Naive thymus-derived CD4-positive, alpha-beta T cell (primary cell): ENCODE measurements at places on chromosomes 6 and 20.

GRCh38 chr6:41713650-41714291 lies 21.6 kb downstream of the TFEB start:
- no peaks in the 10 kb centered on the region for H3K27me3 ChIP-seq
- no peaks in the 10 kb centered on the region for H3K36me3 ChIP-seq
- no peak overlapping the region for H3K27ac ChIP-seq
- no peaks in the 10 kb centered on the region for H3K4me1 ChIP-seq

GRCh38 chr6:107509506-107509905 lies 19.6 kb downstream of the SOBP start:
- no peaks in the 10 kb centered on the region for H3K36me3 ChIP-seq
- DNase-seq = no peak
- H3K27ac ChIP-seq = no peak overlapping the region
- H3K27me3 ChIP-seq = peaks cover 3% of the 10 kb centered on the region
- no peaks in the 10 kb centered on the region for H3K4me1 ChIP-seq

- no peaks in the 10 kb centered on the region for H3K4me1 ChIP-seq
- no peaks in the 10 kb centered on the region for H3K27me3 ChIP-seq
- H3K27ac ChIP-seq = no peak overlapping the region
- DNase-seq = no peak
- no peak overlapping the region for H3K4me3 ChIP-seq
Observed at GRCh38 chr6:21201187-21201586, 392.4 kb upstream of the SOX4 start.

GRCh38 chr20:58546416-58546711 lies 31.2 kb upstream of the APCDD1L start:
- H3K27me3 ChIP-seq = no peaks in the 10 kb centered on the region
- no peak for DNase-seq
- H3K4me1 ChIP-seq = no peaks in the 10 kb centered on the region
- H3K4me3 ChIP-seq = no peak overlapping the region
- H3K27ac ChIP-seq = no peak overlapping the region

DNA sequence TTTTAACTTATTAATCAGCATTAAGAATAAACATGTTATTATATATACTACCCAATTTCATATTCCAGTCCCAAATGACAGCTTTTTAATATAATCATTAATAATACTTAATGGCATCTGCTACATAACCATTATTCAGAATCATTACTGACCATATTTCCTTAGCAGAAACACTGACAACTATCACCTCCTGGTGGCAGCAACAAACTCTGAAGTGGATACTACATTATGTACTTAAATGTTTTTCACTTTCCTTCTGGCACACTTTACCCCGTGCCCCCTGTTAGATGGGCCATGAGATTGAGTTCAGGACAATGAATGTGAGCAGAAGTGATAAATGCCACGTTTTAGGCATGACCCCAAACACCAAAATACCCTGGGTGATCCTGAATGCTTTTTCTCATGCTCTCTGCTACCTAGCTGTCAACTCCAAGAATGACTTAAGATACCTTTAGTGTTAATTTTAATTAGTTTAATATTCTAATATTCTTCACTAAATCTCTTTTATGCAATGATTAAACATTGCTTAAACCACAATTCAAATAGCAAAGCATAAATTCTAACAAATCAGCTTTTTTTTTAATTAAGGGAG lies 77.1 kb downstream of the LMBRD1 start:
- H3K27ac ChIP-seq = no peak overlapping the region
- no peaks in the 10 kb centered on the region for H3K4me1 ChIP-seq
- no peaks in the 10 kb centered on the region for H3K27me3 ChIP-seq
- H3K36me3 ChIP-seq = peaks cover 6% of the 10 kb centered on the region
- no peak overlapping the region for H3K4me3 ChIP-seq
- no peak for DNase-seq

DNA sequence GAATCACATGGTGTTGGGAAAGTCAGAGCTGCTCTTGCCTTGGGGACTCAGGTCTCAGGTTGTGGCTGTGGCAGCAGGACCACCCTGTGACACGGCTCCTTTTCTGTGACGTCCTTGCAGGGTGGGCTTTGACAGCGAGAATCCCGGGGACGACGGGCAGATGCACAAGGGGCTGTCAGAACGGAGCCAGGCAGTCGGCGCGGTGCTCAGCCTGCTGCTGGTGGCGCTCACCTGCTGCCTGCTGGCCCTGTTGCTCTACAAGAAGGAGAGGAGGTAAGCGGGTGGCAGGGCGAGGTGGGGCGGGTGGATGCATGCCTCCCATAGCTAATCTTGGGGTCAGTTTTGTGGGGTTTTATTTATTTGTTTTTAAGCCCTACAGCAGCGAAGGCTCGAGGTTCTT lies 19.2 kb upstream of the SLC22A1 start:
- H3K27me3 ChIP-seq = no peaks in the 10 kb centered on the region
- no peak overlapping the region for H3K4me3 ChIP-seq
- no peak for DNase-seq
- H3K4me1 ChIP-seq = no peaks in the 10 kb centered on the region
- no peak overlapping the region for H3K27ac ChIP-seq

DNA sequence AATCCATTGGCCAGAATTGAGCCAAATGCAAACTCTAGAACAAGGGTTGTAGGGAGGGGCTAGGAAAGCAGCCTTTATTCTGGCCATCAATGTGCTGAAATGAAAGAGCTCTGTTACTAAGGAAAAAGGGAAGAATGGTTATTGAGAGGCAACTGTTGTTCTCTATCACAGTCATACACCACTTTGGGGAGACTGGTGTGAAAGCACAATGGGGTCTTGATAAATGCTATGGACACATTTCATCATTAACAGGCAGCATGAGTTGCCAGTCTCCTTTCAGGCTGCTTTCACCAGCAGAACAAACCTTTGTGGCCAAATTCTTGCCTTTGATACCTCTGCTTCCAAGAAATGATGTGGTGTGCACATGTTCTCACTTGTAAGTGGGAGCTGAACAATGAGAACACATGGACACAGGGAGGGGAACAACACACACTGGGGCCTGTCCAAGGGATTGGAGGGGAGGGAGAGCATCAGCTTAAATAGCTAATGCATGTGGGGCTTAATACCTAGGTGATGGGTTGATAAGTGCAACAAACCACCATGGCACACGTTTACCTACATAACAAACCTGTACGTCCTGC lies 86.2 kb downstream of the CDS2 start:
- no peak overlapping the region for H3K27ac ChIP-seq
- no peaks in the 10 kb centered on the region for H3K36me3 ChIP-seq
- H3K27me3 ChIP-seq = no peaks in the 10 kb centered on the region
- H3K4me1 ChIP-seq = no peaks in the 10 kb centered on the region
- DNase-seq = no peak

DNA sequence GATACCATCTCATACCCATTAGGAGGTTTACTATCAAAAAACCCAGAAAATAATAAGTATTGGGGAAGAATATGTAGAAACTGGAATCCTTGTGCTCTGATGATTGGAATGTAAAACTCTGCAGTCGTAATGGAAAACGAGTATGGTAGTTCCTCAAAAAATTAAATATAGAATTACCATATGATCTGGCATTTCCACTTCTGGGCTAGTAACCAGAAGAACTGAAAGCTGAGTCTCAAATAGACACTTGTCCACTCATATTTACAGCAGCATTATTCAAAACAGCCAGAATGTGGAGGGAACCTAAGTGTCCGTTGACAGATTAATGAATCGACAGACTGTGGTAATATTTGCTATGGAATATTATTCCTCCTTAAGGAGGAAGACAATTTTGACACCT lies 44.3 kb downstream of the FOXC1 start:
- H3K4me3 ChIP-seq = no peak overlapping the region
- no peaks in the 10 kb centered on the region for H3K4me1 ChIP-seq
- H3K36me3 ChIP-seq = no peaks in the 10 kb centered on the region
- no peak for DNase-seq

DNA sequence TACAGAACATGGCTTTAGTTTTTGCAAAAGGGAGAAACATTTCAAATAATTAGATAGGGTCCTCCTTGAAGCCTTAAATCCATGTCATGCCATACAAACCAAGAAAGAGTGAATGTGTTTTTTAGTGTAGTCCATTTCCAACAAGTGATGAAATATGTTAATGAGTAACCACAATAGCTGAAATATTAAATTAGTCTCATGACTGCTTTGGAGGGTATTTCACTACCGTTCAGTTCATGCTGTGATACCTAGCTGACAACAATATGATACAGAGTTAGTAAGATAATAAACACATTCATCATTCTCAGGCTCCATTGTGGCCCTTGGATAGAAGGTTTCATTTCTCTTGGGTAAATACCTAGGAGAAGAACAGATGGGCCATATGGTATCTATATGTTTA lies 5.8 kb upstream of the ID4 start:
- no peaks in the 10 kb centered on the region for H3K36me3 ChIP-seq
- H3K27ac ChIP-seq = no peak overlapping the region
- no peak for DNase-seq

GRCh38 chr6:30204116-30204515 lies 9.1 kb downstream of the TRIM26 start:
- H3K27ac ChIP-seq = no peak overlapping the region
- H3K4me1 ChIP-seq = peaks cover 14% of the 10 kb centered on the region
- H3K4me3 ChIP-seq = no peak overlapping the region
- H3K27me3 ChIP-seq = no peaks in the 10 kb centered on the region
- peaks cover 9% of the 10 kb centered on the region for H3K36me3 ChIP-seq

GRCh38 chr6:92180090-92180489 lies 1239.3 kb downstream of the EPHA7 start:
- no peak for DNase-seq
- H3K27ac ChIP-seq = no peak overlapping the region
- H3K36me3 ChIP-seq = no peaks in the 10 kb centered on the region
- no peak overlapping the region for H3K4me3 ChIP-seq
- H3K4me1 ChIP-seq = no peaks in the 10 kb centered on the region
- no peaks in the 10 kb centered on the region for H3K27me3 ChIP-seq

DNA sequence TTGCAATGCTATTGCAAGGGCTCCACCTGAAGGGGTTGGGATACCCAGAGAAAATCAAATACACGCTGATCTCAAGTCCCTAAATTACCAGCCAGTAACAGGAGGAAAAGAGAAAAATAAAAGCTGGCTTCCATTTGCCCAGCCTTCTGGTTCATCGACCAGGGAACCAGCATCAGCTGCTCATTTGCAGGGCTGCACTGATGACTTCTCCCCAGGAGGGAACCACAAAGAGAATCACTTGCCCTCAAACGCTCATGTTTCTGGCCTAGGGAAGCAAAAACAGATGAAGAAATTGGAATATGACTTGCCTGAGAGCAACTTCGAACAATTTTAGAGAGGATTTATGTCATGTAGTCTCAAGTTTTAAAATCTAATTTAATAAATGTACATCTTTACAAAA lies 119.7 kb downstream of the SH3BGRL2 start:
- H3K36me3 ChIP-seq = no peaks in the 10 kb centered on the region
- no peak overlapping the region for H3K27ac ChIP-seq
- H3K4me3 ChIP-seq = no peak overlapping the region
- no peaks in the 10 kb centered on the region for H3K4me1 ChIP-seq

GRCh38 chr6:152642578-152643375 lies 5.6 kb upstream of the SYNE1 start:
- no peak overlapping the region for H3K27ac ChIP-seq
- H3K4me3 ChIP-seq = no peak overlapping the region
- H3K27me3 ChIP-seq = no peaks in the 10 kb centered on the region

DNA sequence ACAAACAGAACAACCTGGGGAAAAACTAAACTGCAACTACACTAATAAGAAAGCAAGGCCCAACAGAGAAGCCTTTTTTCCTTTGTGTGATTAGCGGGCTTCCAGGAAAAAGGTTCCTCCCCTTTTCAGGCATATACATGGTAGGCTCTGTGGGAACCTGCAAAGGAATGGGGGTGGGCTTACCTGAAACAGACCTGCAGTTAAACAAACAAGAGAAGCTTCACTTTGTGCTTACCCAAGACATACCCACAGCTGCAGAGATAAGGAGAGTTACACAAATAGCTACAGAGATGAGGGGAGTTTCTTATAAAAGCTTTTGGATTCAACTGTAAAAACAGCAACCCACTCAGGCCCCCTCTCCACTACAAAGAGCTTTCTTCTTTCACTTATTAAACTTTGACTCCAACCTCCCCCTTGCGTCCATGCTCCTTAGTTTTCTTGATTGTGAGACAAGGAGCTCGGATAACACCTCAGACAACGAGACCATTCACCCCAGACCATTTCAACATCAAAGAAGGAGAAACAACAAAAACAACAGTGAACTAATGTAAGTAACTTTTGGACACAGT lies 30.9 kb downstream of the RNF146 start:
- no peak overlapping the region for H3K4me3 ChIP-seq
- H3K4me1 ChIP-seq = no peaks in the 10 kb centered on the region
- no peaks in the 10 kb centered on the region for H3K36me3 ChIP-seq
- no peak overlapping the region for H3K27ac ChIP-seq

DNA sequence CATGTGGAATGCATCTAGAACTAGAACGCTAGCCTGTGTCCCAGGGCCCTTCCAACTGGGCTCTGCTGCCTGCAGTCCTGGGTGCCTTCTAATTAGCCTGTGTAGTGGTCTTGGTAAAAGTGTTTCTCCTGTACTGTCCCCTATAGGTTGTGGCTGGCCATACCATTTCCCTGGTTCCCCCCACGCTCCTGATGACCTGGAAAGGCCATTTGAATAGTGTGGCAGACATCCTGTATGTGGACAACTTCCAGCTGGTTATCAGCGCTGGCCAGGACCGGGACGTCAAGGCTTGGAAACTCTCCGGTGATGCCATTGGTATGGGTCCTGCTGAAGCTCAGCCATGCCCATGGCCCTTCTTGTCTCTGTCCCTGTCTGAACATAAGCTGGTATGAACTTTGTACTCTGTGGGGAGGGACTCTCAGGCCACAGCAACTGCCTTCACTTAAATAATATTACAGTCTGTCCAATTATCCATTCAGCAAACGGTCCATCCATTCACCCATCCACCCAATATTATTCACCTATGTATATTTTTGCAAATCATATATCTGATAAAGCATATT lies 60.7 kb downstream of the SUN5 start:
- no peak overlapping the region for H3K4me3 ChIP-seq
- DNase-seq = no peak
- H3K27ac ChIP-seq = no peak overlapping the region
- peaks cover 8% of the 10 kb centered on the region for H3K4me1 ChIP-seq

DNA sequence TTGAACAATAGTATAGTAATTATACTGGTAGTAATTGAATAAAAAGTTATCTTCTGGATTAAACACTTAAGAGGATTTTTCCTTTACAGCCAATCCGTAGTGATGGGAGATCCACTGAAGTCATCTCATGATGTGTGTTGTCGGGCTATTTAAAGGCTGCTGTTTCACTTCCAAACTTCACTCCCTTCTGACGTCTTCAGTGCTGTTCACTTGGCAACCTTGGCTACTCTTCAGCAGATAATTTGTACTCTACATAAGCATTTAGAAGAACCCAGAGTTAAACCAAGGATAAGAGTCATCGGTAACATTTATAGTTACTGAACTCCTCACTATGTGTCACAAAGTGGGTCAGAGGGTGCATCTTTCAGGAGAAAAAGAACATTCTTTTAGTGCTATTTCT lies 179.1 kb upstream of the EYA4 start:
- no peak for DNase-seq
- H3K36me3 ChIP-seq = no peaks in the 10 kb centered on the region
- H3K4me3 ChIP-seq = no peak overlapping the region
- H3K27ac ChIP-seq = no peak overlapping the region

DNA sequence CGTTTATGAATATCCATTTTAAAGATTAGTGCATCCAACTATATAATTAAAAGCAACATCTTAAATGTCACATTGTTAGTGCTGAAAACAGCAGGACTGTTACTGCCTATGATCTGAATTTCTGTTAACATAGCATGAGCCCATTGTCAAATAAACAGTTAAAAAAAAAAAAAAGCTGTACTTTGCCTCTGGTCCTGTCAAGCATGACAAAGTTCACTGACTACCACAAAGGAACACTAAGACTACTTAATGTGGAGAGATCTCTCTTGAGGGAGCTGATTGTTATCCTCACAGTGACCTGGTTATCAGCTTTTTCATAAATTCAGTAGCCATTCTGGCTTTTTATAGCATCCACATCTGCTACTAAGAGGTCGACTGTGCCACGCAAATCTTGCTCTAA lies 228.1 kb downstream of the TMEM200A start:
- no peak overlapping the region for H3K4me3 ChIP-seq
- DNase-seq = no peak
- H3K27ac ChIP-seq = no peak overlapping the region
- no peaks in the 10 kb centered on the region for H3K27me3 ChIP-seq
